ENCODE measurements at places on chromosomes 4 and X.

GRCh38 chrX:70979136-70979762, 48.4 kb upstream of the SLC7A3 start:
- DNase-seq = no peak

DNA sequence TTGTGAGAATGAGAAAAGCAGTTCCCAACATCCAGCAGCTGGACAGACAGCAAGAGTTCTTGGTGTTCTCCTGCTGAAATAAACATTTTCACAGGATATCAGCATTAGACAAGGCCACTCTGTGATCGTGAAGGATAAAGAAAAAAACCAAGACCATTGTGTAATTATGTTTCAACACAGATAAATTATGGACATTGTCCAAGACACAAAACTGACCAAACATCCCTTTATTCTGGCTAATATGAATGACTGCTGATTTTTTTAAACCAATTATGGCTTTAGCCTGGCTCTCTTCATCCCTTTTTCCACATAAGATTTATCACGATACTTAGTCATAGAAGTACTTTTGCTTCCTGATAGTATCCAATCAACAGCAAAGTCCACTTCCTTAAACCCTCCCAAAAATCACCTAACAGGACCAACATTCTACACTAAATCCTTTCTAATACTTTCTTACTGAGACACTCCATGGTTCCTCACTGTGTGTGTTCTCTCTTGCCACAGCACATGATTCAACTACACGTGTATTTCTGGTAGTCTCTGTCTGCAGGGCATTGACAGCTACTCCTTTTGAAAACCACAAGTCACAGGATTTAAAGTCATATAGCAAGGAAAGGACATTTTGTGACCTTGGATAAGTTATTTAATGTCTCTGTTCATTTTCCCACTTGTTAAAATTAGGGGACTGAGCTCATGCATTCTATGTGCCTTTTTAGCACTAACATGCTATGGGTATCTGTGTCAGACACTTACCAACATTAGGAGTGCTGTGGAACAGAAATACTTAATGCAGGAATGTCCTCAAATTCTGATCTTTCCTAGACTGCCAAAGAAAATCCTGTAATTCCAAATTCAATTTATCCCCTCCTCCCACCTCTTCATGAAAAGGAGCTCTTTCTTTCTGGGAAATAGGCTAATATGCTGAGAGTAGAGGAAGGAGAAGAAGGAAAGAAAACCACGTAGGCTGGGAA, 137.2 kb upstream of the PGRMC2 start:
- no peak for DNase-seq

DNA sequence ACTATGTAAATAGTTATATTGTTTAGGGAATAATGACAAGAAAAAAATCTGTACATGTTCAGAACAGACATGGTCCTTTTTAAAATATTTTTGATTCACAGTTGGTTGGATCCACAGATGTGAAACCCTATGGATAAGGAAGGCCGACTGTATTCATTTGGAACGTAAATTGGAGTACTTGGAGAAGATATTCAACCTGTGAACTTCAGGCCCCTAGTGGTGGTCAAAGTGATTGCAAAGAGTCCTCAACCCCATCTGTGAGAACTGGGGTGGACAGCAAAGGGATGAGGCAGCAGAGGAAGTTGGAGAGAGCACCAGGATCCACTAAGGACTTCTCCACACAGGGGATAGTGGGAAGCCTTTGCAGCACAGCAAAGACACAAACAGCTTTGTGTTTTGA, 6.2 kb upstream of the CXCL13 start:
- no peak for DNase-seq

DNA sequence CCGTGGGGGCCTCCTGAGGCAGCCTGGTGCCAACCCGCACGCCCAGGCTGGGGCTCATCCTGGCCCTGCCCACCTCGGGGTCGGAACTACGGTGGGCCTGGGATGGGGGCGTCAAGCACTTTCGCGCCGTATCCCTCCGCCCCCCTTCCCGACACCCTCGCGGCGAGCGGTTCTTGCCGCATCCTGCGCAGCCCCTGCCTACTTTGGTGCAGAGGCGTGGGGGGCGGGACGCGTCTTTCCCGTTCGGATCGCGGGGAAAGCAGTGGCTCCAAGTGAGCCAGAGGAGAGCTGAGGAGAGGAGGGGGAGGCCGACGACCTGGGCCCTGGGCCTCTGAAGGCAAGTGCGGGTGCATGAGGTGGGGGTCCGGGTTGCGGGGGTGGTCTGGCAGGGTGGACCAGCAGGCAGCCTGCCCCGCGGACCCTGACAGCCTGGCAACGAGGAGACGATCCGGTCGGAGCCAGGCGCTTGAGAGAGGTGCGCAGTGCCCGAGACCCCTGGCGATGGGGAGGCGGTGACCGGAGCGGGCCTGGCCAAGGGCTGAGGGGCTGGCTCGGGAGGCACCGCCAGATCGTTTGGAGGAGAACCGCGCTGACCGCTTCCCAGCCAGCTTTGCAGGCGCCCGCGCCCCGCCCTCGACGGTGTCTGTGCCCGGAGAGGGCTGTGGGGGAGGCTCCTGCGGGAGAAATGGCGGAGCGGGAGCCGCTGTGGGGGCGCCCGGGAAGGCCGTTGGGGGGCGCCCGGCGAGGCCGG, at the start of gene GPRASP2:
GPRASP2 (plus strand) TSS at position 233 of the 751 bp plus-strand sequence. CDS start 2,422 bp downstream, outside the sequence.
- DNase-seq = no peak

DNA sequence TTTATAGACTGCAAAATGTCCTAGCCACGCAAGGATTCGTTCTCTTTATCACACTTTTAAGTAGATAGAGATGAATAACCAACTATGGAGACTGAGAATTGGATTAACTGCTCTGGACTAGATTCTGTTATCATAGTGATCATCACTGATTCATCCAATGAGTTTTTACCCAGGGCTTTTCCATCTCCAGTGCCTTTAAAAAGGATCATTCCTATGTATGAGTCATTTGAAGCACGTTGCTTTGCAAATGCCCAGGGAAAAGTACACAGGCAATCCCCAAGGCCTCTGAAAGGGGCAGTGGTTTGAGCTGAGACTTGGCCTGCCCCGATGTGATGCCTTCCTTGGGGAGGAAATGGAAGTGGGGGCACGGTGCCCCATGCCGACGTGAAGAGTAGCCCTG, 122.7 kb upstream of the PSAPL1 start:
- DNase-seq = no peak

DNA sequence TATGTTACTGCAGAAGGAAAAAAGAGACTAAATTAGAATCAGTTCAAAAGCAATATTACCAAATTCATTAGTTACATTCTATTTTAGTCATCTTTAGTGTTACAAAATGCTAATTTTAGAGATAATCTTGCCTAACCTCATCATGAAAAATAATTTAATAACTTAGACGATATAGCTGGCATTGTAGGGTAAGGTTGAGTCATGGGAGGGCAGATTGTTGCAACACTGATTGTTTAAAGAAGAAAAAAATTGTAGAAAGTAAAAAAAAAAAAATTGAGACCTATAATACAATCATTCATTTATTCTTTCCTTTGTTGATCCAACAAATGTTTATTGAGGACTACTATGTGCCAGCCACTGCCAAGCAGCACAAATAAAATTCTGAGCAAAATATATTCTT, 330.9 kb downstream of the GBA3 start:
- DNase-seq = no peak

DNA sequence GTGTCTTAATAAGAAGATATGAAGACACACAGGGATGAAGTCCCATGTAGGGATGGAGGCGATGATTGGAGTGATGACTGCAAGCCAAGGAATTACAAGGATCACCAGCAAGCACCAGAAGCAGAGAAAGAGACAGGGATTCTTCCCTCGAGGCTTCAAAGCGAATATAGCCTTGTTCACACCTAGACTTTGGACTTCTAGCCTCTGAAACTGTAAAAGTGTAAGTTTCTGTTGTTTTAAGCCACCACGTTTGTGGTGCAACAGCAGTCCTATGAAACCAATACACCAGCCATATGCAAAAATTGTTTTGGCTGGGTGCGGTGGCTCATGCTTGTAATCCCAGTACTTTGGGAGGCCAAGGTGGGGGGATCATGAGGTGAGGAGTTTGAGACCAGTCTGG, 9.8 kb upstream of the PDS5A start:
- no peak for DNase-seq
